ENCODE measurements at places on chromosomes 1 and 21.

GRCh38 chr1:150280138-150280707, 2.1 kb upstream of the CIART start:
- DNase-seq = no peak

DNA sequence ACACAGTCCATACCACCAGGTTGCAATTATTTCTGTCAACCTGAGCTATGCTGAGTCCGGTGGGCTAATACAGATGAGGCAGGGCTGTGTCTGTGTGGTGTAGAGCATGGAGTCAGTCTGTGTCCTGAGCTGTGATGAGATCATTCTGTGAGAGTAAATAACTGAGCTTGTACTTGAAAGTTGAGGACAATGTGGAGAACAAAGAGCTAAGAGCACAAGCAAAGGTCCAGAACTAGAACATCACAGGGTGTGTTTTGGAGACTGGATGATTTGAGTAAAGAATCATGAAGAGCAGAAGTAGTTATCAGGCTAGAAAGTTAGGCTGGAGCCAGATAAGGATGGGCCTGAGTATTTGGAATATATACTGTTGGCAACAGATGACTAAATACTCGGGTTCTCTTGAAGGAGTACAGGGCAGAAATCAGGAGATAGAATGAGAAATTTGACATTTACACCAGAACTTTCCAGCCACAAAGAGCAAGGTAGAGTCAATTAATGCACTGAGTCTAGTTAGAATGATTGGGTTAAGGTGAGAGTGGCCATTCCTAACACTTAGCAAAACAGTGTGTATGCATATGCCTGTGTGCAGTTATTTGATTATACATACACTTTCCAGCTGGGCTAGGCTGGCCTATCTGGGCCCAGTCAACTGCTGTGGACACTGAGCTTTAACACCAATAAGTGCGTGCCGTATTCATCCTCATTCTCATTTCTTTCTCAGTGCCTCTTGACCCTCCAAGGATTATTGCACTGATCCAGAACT, 48.8 kb downstream of the LEPR start:
- no peak for DNase-seq

GRCh38 chr1:212607206-212607912, 1.2 kb upstream of the ATF3 start:
- no peak for DNase-seq

- no peak for DNase-seq
Measured at GRCh38 chr1:28160782-28161266, 15.7 kb downstream of the PTAFR start.
